ENCODE measurements at places on chromosomes 7 and 10.

GRCh38 chr7:123719197-123719721 lies 29.5 kb downstream of the WASL start:
- DNase-seq: no peak

- DNase-seq: peak; percentile 86
Observed at GRCh38 chr10:72260976-72261783, 12.5 kb upstream of the DDIT4 start.

- DNase-seq: no peak
Observed at GRCh38 chr7:13259930-13260329, 572.5 kb downstream of the ARL4A start.

DNA sequence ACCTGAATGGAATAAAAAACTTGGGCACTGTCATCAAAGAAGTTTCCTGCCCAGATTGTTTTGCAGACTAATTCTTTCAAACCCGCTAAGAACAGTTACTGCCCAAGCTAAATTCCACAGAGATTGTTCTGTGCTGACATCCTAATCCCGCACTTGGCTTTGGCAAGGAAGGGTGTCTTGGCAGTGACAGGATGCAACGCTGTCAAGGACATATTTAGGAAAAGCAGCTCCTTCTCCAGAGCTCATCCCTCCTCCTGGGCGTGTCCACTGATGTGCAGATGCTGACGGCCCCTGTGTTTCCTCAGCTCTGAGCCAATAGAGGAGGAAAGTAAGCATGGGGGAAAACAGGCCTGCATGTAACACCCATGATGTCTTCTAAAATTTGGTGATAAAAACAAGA lies 74.2 kb downstream of the EEPD1 start:
- peak; percentile 49 for DNase-seq

DNA sequence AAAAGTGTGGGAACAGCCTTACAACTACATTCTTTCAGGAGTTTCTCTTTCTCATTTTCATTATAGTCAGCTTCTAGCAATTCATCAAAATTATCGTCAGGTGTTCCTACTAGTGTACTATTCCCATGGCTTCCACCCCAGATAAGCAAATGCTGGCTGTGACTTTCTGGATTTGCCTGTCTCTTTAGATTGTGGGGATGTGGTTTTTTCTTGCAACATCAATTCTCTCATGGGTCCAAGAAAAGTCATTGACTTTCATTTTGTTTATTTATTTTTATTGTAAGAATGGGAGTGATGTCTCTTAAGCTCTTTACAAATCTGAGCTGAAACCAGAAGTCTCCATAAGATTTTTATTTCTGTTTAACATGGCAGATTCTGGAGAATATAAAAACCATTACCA lies 349.7 kb upstream of the SEMA3C start:
- DNase-seq: no peak

DNA sequence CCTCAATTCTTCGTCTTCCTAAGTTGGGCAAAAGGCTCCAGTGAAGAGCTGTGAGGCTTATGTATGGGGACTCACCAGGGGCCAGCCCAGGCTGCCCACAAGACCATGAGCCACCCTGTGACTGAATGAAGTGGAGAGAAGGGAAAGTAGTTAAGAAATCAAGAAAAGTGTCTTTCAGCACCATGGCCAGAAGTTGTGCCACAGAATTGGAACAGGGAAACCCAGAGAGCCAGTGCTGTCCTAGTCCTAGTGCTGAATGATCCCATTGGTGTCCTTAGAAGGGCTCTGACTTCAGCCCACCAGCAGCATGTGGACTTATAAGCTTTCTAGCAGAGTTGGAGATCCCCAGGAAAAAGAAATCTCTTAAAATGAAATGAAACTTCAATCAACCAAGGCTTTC lies 37.0 kb upstream of the CCSER2 start:
- DNase-seq: no peak

DNA sequence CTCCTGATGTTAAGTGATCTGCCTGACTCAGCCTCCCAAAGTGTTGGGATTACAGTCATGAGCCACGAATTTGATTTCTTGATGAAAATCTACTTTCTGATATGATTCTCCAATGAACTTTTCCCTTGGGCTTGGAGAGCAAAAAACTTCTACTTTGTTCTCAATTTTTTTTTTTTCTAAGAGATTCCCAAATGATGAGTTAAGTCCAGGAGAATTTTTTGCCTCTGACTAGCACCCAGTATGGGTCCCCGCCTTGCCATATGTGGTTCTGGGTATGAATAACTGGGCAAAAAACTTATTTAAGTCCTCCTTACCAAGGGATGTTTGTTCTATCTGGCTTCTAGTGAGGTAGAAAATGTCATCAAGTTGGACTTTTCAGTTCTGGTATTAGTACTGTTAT lies 147.9 kb upstream of the LYZL1 start:
- DNase-seq: no peak

DNA sequence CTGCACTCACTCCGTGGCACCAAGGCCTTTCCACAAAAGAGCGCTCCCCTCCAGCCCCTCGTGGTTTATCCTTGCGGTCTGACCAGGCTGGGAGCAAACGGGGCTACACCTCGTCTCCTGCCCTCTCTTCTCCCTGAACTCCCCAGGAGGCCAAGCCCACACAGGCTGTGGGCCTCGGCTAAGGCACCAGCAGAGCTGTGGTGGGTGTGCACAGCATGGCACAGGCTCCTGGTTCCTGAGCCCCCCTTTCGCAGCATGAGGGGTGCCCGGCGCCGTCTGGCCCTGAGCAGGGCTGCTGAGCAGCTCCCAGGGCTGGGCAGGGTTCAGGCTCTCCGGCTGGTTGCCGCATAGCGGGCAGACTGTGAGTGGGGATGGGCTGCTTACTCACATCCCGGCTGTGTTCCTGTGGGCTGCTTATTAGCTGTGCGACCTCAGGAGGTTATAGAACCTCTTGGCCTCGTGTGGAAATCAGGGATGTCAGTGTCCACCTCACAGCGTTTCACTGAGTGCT lies 90.4 kb downstream of the ZMIZ1 start:
- no peak for DNase-seq

DNA sequence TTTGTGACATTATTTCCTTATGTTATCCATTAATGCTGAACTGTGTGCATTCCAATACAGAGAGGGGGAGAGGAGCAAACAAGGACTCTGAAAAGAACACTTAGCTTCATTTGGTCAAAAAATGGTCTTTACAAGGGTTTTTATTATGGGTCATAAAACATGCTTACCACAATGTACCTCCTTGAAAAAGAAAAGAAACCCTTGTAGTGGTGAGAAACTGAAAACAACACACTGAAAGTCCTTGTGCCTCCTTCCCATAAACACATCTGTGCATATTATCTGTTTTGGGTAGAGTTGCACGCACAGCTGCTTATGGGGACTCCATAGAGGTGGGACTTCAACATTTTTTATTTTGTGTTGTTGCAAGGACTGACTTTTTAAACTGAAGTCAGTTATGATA lies 98.7 kb downstream of the CDK6 start:
- DNase-seq: no peak

DNA sequence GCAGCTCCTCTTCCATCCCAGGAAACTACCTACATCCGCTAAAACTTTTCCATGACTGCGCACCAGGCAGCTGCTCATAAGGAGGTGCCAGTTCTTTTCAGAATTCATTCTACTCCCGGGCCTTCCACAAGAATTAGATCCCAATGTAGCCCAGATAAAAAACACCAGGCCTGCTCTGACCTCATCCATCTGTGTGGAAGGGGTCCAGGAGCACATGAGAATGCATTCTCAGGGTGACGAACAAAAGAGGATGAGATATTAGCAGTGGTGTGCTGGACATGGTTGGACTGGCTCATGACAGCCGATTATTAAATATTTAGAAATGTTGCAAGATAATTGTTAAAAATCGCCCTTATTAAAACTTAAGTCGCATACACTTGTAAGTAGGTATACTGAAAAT lies 43.2 kb upstream of the STEAP1B start:
- DNase-seq: no peak

DNA sequence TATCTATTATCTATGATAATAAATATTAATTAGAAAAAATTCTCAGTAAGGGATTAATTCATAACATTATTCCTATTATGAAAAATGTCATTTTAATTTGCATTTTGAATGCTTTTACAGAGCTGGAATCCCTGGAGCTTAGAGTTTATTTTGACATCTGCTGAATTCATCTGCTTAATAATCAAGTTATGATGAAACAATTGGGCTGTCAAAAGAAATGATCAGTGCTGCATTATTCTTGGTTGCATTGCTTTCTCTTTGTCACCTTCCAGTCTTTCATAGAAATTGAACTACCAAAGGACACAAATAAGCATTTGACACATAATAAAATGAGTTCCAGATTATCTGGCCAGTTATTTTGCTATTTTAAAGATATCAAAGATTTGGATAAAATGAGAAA lies 40.0 kb upstream of the MACC1 start:
- no peak for DNase-seq

GRCh38 chr7:2876031-2876731 lies 32.1 kb upstream of the GNA12 start:
- DNase-seq: no peak

- no peak for DNase-seq
Observed at GRCh38 chr10:10727812-10728211, 289.9 kb upstream of the CELF2 start.

- DNase-seq: no peak
Observed at GRCh38 chr7:116971869-116972268, 18.6 kb downstream of the ST7 start.

DNA sequence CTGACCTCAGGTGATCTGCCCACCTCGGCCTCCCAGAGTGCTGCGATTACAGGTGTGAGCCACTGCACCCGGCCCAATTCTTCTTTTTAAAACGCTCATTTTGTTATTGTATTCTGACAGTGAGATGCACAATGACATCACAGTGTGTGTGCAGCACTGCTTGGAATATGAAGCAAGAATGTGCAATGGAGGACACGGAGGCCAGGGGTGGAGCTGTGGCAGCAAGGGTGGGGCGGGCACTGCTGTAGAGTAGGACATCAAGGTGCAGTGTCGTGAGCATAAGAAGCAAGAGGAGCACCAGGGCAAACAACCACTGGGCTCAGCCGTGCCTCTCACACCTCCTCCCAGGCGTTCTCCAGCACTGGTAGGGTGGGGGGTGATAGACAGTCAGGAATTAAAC lies 26.8 kb upstream of the GRID1 start:
- no peak for DNase-seq

DNA sequence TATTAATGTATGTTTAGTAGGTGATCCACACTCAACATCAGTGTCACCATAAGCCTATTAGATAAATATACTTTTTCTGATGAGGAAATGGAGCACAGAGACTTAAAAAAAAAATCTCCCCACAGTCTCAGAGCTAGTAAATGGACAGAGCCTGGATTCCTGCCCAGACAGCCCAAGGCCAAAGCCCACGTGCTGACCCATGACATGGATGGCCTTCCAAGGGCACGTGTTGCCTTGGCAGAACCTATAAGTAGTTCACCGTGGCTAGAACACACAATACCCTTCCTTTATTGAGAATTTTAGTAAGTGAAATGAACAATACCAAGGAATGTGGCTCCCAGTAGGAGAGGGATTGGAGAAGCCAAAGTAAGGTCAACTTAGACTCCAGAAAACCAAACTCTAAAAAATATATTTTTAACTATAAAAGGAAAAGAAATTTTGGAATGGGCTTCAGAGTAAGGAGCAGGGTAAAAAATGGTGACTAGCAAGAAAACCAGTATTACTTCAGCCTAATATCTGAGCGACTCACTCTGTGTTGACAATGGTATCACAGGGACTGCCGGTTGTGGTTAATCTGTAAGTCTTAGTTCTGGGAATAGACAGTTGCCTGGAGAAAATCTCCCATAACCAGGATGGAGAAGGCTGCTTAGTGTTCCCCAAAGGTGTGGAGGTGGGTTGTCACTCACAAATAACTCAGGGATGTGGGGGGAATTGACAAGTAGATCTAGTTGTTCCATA lies 223.0 kb downstream of the SORCS1 start:
- DNase-seq: no peak

- no peak for DNase-seq
Observed at GRCh38 chr7:73507556-73507955, 14.5 kb downstream of the BAZ1B start.

GRCh38 chr10:110540031-110540430 lies 27.5 kb upstream of the SMC3 start:
- DNase-seq: no peak

DNA sequence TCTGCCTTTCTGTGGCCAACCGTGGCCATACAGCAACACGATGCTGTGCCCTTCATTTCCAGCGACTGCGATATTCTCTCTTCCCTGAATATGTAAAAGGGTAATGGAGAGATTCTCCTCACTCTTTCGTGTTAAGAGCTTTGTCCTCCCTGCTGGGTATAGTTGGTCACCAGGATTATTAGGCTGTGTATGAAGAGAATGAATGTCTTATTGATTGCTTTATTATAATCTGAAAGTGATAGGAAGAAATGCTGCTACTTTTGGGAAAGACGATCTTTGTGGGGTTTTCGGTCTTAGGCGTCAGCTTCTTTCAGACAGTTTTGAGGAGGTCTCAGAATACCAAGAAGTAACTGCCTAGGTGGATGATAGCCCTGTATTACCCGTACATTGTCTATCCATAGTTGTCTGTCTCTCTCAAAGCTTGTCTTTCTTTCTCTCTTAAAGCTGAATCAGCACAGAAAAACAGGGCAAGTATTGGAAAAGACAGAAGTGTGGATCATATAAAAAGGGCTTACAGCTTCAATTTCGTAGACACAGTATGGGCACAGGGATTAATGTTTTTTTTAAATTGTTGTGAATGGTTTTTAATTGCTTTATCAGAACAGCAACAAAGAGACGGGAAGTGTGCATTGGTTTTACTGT lies 1.2 kb downstream of the AHCYL2 start:
- DNase-seq: no peak

DNA sequence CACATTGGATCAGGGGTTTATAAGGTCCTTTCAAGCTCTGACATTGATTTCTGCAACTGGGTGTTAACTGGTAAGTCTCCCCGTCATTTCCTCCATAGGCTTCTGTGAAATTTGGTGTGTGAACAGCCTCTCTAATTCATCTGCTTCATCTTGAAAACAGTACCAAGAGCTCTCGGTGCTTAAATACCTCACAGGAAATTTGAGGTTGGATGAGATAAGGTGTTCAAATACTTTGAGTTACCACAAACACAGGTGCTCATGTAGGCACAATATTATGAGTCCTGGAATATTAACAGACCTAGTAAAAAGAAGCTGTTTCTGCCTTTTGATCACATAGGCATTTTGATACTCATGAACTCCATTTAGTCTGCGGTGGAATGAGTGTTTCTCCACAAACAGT lies 85.2 kb downstream of the RTKN2 start:
- no peak for DNase-seq

GRCh38 chr7:23476286-23477156 lies 6.2 kb upstream of the IGF2BP3 start:
- no peak for DNase-seq

- DNase-seq: no peak
Observed at GRCh38 chr10:3530346-3530745, 254.7 kb downstream of the KLF6 start.

- no peak for DNase-seq
Observed at GRCh38 chr7:80533287-80533686, 21.4 kb upstream of the GNAT3 start.

- no peak for DNase-seq
Observed at GRCh38 chr7:22801912-22802311, 20.7 kb downstream of the TOMM7 start.

GRCh38 chr7:77253151-77253550 lies 53.5 kb upstream of the FGL2 start:
- no peak for DNase-seq
